ENCODE measurements at places on chromosomes 1 and 21. TPM values are rescaled to one million over a fixed set of nuclear protein-coding genes. Genes with fewer than 3 reads are reported as not detected.
A peak's percentile ranks its signal among the peaks of the same experiment; 100 is the strongest.

Gene OPRD1
- total RNA-seq, result not detected

GRCh38 chr1:209692745-209693504 is 11.7 kb upstream of the HSD11B1 start:
- peak; percentile 75 for DNase-seq

DNA sequence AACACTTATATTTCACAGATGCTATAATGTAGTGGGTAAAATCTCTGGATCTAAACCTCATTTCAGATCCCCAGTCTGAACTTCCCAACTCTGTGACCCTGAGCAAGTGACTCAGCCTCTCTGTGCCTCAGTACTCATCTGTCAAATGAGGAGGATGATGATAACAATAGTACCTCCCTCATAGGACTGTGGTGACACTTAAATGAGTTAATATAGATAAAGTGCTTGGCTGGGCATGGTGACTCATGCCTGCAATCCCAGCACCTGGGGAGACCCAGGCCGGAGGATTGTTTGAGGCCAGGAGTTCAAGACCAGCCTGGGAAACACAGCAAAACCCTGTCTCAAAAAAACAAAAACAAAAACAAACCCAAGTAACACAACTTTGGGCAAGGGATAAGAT is 4.7 kb upstream of the ECE1 start:
- DNase-seq, result no peak

Gene RCSD1
- total RNA-seq, result 41.6 TPM

DNA sequence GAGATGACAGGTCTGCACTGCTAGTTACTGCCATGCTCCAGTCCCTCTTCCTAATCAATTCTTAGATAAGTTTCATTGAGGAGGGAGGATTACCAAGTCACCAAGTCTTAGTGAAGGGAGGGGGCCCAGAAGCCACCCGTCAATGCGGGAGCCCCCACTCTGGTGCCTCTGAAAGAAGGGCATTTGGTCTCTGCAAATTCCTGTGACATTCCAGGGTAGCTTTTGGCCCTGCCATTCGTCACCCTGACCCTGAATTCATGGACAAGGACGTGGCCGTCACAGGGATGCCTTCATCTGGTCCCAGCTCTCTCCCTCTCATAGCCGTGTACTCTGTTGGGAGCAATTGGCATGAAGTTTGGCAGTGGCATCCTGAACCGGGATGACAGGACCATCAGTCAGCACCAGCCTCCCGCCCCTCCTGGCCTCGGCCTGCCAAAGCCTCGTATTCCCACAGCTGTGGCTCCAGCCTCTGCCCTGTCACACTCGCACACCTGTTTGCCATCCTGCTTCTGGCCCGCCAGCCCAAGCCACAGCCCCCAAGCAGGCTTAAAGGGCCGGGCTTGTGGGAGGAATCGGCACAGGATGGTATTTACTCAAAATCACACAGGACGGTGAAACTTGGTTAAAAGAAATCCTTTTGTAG is 150.7 kb downstream of the CLIC6 start:
- DNase-seq, result no peak

GRCh38 chr1:21612057-21612456 is 57.1 kb downstream of the RAP1GAP start:
- DNase-seq, result no peak

- no peak for DNase-seq
Measured at GRCh38 chr1:41467673-41468072, 16.8 kb downstream of the EDN2 start.

GRCh38 chr1:108719656-108720435 is 7.1 kb downstream of the FNDC7 start:
- no peak for DNase-seq

Gene BNIPL
- 0.30 TPM for total RNA-seq

- DNase-seq, result no peak
Measured at GRCh38 chr1:218025454-218025853, 259.6 kb upstream of the RRP15 start.

Gene GBP2
- 13.1 TPM for total RNA-seq

Gene BTG3
- 4.9 TPM for total RNA-seq

DNA sequence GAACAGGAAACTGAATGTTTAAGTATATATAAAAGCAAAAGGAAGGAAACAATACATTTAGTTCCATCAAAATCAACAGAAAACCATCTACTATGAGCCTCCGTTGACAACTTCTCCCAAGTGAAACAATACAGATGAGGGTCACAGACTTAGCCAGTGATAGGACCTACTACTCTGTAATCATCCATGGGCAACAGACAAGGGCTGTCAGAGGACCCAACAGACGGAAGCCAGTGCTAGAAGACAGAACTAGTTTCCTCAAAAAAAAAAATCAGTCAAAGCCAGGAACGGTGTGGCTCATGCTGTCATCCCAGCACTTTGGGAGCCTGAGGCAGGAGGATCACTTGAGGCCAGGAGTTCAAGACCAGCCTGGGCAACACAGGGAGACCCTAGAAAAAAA is 20.6 kb downstream of the RERE start:
- DNase-seq, result no peak

- DNase-seq, result no peak
Measured at GRCh38 chr1:207896547-207896946, 14.4 kb downstream of the CD34 start.

Gene UBXN10
- 1.9 TPM for total RNA-seq

GRCh38 chr1:228279722-228280105 is 71.9 kb downstream of the OBSCN start:
- DNase-seq, result peak; percentile 58

Gene LCE1D
- not detected for total RNA-seq

Gene LIN28A
- not detected for total RNA-seq

DNA sequence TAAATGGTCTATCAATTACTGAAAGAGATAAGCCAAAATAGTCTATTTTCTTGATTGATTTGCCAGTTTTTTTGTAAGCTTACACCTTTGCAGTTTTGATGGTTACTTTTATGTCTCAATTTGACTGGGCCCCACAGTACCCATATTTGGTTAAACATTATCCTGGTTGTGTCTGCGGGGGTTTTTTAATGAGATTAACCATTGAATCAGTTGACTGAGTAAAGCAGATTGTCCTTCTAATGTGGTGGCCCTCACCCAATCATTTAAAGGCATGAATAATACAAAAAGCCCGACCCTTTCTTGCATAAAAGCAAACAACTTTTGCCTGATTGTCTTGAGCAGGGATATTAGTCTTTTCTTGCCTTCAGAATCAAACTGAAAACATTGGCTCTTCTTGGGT is 650.0 kb upstream of the RGS18 start:
- no peak for DNase-seq

Gene F13B
- total RNA-seq, result not detected

GRCh38 chr1:38084700-38085099 is 38.1 kb upstream of the POU3F1 start:
- no peak for DNase-seq

DNA sequence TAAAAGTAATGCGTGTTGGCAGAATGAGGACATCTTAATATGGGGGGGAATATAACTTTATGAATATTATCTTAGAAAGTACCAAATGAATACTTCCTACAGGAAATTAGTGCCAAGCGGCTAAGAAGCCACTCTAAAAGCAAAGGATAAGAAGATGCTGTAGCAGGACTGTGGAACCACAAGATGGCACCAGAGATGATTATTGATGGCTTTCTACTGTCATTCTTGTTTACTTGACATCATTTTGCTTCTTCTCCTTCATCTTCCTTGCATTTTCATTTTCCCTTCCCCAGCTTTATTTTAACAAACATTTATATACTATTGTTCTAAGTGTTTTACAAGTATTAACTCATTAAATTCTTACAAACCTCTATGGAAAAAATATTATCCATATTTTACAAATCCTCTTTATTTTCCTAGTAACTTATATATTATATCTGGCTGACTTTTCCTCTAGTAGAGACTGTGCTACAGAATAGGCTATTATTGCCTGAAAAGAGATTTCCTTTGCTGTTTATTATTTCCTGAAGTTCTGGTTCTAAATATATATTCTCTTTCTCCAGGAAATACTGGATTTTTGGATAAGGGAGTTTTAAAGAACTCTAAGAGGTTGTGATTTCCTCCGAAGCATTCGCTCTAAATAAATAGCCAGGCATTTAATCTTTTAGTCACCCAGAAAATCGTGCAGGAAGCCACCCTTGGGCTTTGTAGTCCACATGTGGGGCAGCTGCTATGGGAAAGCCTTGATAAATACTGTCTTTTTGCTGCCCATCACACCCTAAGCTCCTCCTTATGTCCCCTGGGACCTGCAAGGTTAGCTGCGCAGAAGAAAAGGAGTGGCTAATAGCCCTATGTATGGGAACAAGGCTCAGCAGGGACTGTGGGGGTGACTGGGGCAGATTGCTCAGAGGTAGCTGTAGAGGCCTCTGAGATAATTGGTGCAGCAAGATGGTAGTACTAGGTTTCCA is 69.8 kb downstream of the TPR start:
- DNase-seq, result no peak

GRCh38 chr1:169160845-169161495 is 54.5 kb downstream of the ATP1B1 start:
- DNase-seq, result no peak

Gene HRNR
- total RNA-seq, result not detected

Gene SHISAL2A
- not detected for total RNA-seq

Gene LY9
- not detected for total RNA-seq

Gene DSCAM
- total RNA-seq, result not detected

GRCh38 chr1:14111121-14111520 is 411.1 kb downstream of the PRDM2 start:
- DNase-seq, result no peak

GRCh38 chr1:35058988-35059387 is 20.2 kb upstream of the ZMYM1 start:
- DNase-seq, result no peak

Gene GNAT2
- total RNA-seq, result not detected

- no peak for DNase-seq
Measured at GRCh38 chr1:48560577-48560976, 88.6 kb upstream of the SPATA6 start.

Gene CHAF1B
- 1.3 TPM for total RNA-seq

DNA sequence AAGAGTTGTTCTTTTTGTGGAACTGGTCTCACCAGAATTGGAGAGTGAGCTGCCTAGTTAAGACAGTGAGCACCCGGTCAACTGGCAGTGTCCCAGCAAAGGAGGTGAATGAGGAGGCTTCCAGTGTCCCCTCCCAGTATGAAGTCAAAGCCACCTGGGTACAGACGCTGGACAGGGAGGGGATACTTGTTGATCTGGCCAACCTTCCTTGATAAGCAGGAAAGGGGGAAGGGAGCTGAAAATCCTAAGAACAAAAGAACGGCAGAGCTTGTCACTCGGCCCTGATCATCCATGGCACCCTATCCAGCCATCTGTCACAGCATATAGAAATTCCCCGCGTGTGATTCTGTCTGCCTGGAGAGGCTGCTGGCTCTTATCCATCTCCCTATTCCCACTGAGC is 91.5 kb downstream of the SSBP3 start:
- DNase-seq, result no peak

Gene CHI3L1
- total RNA-seq, result 0.46 TPM

Gene MCOLN3
- 1.2 TPM for total RNA-seq

All from Right ventricle myocardium inferior (tissue), 1 donor.